ENCODE measurements at places on chromosomes 11 and 22. TPM values are rescaled to one million over a fixed set of nuclear protein-coding genes. Genes with fewer than 3 reads are reported as not detected.
A peak's percentile ranks its signal among the peaks of the same experiment; 100 is the strongest.

Gene CYB5R2
- 0.68 TPM for total RNA-seq

GRCh38 chr22:29956680-29957079 is 73.7 kb downstream of the MTMR3 start:
- no peak for DNase-seq

DNA sequence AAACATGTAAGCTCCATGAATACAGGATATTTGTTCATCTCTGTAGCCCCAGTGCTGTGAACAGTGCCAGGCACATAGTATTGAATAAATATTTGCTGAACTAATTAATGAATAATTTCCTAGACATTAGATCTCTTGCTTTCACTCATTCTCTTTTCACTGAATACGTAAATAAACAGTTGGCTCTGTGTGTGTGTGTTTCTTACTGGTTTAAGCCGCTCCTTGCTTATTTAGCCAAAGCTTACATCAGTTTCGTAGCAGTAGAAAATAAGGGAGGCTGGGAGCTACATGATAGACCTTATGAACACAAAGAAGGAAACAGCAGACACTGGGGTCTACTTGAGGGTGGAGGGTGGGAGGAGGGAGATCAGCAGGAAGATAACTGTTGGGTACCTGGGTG is 17.2 kb downstream of the KREMEN1 start:
- DNase-seq = no peak

Gene HEPN1
- not detected for total RNA-seq

Gene FAM227A
- total RNA-seq = 1.3 TPM

DNA sequence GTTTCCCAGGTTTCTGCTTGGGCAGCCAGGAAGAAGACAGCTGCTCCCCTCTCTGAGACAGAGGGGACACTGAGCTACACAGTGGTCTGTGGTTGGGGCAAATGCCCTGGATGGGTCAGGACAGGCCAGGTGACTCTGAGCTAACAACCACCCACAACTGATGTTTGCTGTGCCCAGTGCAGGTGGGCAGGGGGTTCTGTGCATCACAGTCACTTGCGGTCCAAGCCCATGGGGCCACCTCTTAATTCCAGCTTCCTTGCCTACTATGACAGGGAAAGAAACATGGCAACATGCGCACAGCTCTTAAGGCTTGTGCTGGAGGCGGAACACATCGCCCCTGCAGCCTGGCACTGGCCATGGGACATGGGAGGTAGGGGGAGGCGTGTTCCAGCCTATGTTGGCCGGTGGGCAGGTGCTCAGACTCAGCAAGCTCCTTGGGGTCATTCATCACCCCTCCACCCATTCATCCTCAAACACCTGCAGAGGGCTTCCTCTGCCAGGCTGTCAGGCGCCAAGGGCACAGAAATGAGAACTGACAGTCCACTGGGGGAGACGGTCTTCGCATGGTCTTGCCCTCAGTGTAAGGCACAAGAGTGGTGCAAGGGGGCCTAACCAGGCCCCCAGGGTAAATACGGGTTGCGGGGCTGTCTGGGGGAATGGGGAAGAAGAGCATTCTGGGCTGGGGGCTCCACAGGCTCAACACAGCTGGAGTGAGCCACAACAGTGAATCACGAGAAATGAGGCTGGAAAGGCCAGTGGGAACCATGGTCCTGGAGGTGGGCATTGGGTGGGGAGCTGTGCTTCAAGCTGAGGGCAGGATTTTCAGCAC is 55.6 kb downstream of the ARFGAP3 start:
- DNase-seq = no peak

GRCh38 chr11:64661146-64661545 is 61.9 kb downstream of the NRXN2 start:
- DNase-seq = peak; percentile 88

- no peak for DNase-seq
Observed at GRCh38 chr22:23892130-23892529, 2.1 kb upstream of the MIF start.

DNA sequence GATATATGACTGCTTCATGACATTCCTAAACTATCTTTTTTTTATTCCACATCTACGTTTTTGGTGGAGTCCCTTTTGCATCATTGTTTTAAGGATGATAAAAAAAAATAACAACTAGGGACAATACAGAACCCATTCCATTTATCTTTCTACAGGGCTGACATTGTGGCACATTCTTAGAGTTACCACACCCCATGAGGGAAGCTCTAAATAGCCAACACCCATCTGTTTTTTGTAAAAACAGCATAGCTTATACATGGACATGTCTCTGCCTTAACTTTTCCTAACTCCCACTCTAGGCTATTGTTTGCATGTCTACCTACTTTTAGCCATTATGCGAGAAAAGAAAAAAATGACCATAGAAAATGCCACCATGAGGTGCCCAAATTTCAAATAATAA is 13.2 kb downstream of the MS4A1 start:
- no peak for DNase-seq
